ENCODE measurements at places on chromosomes 4 and X.

DNA sequence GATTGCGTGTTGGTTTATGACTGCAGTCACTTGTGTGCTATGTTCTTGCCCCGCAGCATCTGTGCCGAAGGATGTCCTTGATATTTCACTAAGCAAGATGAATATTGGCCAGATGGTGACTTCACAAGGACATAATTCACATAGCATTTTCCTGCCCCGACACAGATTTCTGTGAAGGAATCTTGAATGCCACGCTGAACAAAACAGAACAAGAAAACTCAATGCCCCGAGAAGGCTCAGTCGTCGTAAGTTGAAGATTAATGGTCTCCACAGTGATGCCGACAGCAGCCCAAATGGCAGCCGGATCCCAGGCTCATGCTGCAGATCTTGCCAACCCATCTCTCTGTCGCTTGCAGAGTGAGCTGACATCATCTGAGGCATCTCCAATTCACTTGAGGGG lies 145.9 kb downstream of the CPEB2 start:
- no peak for DNase-seq

- DNase-seq: no peak
Measured at GRCh38 chrX:49673394-49673793, 22.4 kb downstream of the PAGE1 start.

- DNase-seq: no peak
Measured at GRCh38 chr4:68167706-68168105, 38.0 kb upstream of the TMPRSS11F start.

DNA sequence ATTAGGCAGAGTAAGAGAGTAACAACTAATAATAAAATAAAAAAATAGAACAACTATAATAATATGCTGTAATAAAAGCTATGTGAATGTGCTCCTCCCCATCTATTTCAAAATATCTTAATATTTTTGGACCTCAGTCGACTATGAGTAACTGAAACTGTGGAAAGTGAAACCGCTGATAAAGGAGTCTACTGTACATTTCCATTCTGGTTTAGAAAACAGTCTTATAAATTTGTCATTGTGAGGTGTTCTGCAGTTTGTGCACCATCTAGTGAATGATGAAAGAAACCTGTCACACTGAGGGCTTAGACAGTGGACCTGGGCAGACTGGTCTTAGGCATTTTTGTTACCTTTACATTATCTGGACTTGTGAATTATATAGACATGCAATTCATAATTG lies 42.0 kb downstream of the TMEM150C start:
- DNase-seq: no peak

- DNase-seq: no peak
Measured at GRCh38 chr4:177155454-177155853, 154.2 kb upstream of the NEIL3 start.

DNA sequence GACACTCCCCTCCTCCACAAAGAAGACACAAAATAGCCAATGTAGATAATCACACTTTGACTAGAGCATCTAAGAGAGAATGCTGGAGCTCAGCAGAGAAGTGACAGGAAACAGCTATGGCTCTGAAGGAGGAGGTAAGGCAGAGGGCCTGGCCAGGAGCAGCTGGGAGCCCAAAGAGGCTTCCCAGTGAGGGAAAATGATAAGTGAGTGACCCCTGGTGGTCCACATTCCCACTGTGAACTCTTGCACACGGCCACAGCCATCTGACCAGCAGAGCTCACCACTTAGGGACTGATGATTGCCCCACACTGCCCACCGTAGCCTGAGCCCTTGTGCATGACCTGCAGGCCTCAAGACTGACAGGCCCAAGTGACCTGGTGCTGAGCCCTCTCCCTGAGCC lies 162.7 kb upstream of the GALNTL6 start:
- no peak for DNase-seq

- DNase-seq: no peak
Measured at GRCh38 chr4:151038452-151039157, 23.5 kb upstream of the LRBA start.

DNA sequence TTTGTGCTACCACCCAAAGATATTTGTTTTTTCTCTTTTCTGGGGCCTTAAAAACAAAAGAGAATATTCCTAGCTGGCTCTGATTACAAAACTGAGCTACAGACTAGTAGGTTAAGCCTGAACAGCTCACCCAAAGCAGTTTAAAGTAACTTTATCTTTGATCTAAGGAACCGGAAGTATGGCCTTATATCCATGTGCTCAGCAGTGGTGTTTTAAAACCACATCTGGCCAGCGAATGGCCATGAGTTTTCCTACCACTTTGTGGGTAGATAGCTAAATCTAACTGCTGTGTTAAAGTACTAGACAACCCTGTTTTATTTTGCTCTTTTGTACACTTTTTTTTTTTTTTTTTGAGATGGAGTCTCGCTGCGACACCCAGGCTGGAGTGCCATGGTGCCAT lies 24.6 kb downstream of the ADGRG4 start:
- DNase-seq: no peak

GRCh38 chr4:123649250-123649644 lies 252.7 kb downstream of the SPRY1 start:
- no peak for DNase-seq

- DNase-seq: no peak
Measured at GRCh38 chrX:52553995-52554642, 37.3 kb upstream of the XAGE1B start.

DNA sequence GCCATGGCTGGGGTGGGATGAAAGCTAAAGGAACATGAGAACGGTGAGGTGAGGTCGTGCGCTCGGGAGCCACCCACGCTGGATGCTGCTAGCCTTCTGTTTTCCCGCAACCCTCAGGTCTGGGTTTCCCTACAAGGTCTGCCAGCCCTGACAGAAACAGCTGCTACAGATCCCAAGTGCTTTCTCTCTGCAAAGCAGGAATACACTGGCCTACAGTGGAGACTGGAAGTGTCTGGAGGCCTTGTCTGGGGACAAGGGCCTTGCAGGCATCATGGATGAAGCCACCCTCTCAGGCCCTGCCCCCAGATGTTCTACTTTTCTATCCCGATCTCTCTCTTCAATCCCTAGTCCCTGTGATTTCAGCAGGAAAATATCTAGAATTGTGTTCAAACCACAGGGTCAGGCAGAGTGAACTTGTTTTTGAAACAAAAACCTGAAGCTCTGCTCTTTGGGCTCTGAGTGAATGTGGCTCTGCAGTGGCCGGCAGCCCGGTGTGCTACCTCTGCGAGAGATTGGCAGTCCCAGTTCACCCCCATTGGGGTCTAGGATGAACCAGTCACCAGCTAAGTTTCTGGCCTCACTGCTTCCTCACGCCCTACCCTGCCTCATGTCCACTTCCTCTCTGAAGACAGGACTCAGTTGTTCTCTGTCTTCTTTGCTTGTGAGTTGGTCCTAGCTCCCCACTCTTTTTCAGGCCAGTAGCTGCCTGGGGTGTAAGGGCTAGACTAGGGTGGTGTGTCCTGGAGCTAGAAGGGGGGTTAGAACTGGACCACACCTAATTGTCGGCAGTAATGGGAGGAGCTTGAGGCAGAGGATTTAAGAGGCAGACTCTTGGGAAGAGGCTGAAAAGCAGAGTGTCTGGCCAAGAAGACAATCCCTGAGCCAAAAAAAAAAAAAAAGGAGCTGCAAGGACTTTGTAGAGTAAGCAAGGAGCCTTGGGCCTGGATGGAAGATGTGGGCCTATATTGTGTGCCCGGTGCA lies 89.6 kb downstream of the RTL5 start:
- peak; percentile 47 for DNase-seq

- no peak for DNase-seq
Measured at GRCh38 chrX:38806875-38807621, 5.8 kb downstream of the MID1IP1 start.

DNA sequence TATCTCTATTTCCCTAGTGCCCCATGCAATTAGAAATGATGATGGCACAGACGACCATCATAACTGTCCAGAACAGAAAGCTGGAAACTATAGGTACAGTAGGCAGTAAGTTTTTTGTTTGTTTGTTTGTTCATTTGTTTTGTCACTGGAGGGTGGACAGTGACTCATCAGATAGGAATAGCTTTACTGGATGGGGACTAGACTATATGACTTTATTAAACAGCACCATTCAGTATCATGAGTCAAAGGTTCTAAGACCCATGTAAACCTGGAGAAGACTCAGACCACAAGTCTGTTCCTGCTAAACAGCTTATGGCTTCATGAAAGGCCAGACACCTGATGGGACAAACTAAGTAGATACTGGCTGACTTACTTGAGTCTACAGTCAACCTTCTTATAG lies 38.4 kb downstream of the PLAC1 start:
- DNase-seq: no peak

DNA sequence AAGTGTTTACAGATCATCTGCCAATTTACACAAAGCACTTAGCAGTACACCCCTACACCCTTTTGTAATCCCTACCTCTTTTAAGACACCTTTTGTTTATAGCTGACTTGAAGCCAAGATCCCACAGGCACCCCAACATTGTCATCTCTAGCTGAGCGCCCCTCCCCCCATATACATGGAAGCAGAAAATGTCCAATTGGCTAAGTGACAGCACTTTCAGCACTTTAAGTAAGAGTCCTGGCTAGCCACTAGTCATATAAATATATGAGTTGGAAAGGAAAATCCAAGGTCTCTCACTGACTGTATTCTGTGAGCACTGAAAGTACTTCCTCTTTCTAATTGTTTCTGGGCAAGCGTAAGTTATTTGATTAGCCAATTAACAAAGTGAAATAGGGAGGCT lies 108.2 kb downstream of the NSUN7 start:
- no peak for DNase-seq

DNA sequence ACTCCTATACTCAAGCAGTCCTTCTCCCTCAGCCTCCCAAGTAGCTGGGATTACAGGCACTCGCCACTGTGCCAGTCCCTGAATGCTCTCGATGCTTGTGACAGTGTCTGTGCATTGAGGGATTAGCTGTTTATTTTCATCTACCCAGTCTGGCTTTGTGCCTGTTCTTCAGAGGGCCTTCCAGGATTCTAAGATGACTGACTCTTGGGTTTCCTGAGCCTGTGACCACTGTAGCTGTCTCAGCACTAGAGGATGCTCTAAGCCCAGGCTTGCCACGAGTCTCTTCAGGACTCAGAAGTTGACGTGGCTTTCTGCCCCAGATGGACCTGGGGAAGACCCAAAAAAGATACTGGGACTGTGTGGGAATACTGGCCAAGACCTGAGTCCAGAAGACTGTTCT lies 201.4 kb downstream of the ARHGAP10 start:
- DNase-seq: no peak

GRCh38 chr4:87555773-87556619 lies 26.8 kb upstream of the SPARCL1 start:
- DNase-seq: peak; percentile 29

- DNase-seq: no peak
Measured at GRCh38 chrX:12245650-12246645, 107.7 kb downstream of the FRMPD4 start.

DNA sequence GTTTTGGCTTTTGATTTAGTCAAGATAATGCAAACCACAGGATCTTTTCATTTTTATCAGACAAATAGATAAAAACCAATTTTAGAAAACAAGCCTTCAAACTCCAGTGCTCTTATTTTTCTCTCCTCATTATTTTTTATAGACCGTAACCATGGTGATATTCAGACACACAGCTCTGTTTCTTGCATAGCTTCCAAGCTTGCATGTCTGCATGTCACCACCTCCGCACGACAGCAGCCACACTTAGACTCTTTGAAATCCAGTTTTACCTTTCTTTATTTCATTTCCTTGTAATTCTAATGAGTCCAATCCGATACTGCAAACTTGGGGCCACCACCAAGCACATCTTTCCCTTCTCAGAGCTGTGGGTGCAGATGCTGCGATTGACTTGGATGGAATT lies 94.3 kb upstream of the GPM6A start:
- DNase-seq: no peak

DNA sequence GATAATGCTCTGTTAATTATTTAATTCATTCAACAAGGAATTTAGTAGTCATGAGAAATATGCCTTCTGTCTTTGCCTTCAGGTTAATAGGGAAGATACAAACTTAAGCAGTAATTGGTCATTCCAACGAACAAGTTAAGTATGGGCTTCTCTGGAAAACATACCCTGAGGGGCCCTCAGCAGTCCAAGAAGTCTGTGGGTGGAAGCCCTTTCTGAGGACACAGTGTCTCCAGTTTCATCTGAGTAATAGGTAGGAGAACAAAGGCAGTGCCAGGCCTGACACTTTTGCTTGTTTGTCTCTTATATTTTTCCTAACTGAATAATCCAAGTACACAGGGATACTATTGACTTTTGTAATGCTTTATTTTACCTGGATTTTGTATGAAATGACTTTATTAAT lies 262.5 kb downstream of the FBXW7 start:
- DNase-seq: no peak

DNA sequence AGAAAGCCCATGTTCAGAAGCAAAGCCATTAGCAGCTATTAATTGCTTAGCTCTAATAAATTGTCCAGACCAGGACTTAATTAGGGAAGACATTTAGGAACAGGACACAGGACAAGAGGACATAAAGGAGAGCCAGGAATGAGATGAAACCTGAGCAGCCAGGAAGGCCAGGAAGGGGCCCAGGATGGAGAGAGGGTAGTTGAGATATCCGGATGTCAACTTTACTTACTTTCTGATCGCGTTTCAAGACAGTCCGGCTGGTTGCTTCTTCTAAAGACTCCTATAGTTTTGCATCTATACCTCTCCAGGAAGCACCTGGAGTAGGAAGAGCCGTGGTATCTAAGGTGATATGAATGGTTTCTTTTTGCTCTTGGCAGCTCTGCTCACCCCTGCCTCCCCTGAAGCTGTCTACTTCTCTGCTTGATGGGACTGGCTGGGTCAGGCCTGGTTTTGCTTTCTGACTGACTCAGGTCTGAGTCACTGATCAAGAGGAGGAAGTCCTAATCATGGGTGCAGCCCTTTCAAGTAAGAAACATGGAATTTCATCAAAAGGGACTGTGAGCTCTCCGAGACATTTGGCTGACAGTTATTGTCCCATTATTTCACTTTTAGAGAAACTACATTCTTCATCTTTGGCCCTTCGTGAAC lies 733.3 kb downstream of the RPA4 start:
- DNase-seq: no peak

GRCh38 chr4:181432335-181432734 lies 810.9 kb upstream of the TENM3 start:
- no peak for DNase-seq

GRCh38 chr4:89482926-89483595 lies 175.5 kb upstream of the GPRIN3 start:
- no peak for DNase-seq

DNA sequence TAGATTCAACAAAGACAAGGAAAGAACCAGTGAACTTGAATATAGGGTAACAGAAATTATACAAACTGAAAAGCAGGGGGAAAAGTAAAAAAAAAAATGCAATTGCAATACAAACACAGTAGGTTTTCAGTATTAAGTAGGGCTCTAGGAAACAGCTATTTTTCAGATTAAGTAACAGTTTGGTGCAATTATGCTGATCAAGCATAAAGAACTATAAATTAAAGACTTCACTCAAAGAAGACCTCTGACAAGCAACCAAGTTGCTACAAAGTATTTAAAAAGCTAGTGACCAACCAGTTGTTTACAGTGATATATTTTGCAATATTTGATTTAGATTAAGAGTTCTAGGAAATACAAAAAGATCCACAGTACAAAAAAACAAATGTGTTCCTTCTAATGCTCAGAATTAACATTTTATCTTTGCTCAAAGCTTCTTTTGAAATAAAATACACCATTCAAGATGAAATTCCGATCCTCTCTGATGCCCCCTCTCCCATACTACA lies 230.8 kb upstream of the FTHL17 start:
- DNase-seq: no peak

All from femur (tissue), 1 donor.